ENCODE measurements at places on chromosomes 2 and 18.

DNA sequence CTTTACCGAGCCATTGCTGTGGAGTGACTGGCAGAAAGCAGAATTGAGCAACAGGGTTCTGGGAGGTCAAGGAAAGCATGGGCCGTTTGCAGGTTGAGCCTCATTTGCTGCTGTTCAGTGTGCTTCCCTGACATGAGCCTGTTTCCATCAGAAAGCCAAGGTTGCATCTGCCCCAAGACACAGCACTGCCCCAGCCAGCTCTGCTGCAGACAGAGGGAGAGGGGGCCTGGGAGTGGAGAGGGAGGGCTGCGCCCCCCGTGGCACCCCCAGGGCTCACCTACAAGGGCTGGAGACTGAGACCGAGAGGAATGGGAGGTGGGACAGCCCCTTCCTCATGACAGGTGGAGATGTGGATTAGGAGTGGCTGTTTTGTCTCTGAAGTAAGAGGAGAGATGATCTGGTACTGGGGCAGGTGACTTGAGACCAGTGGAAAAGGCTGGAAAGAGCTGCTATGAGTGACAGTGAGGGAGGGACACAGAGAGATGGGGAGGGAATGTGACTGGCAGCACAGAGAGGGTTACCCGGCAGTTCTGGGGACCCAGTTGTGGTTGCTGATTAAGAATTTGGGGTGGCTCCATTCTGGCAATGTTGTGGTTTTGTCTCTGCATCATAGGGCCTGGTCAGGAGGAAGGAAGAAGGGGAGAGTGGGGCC, 218.0 kb downstream of the DYSF start:
- DNase-seq = peak; percentile 45

DNA sequence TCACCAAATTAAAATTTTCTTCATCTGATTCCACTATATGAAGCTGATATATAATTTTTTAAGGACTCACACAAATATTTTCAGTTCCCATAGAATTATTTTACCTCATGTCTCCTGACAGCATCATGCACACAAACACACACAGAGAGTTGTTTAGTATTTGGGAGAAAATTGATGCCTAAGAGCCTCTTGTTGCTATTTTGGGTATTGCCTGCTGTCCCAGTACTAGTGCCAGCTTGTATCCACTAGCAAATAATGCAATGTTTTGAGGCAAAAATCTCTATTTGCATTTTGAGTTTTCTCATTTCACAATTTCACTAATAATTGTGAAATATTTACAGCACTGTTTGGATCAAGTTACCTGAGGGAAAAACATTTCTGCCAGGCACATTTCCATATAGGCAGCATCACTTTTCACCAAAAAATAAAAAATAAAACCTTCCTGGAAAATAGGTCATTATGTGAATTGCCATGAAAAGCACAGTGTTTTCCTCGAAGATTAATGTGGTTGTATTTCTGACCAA, 328.2 kb downstream of the KCNJ3 start:
- DNase-seq = no peak

DNA sequence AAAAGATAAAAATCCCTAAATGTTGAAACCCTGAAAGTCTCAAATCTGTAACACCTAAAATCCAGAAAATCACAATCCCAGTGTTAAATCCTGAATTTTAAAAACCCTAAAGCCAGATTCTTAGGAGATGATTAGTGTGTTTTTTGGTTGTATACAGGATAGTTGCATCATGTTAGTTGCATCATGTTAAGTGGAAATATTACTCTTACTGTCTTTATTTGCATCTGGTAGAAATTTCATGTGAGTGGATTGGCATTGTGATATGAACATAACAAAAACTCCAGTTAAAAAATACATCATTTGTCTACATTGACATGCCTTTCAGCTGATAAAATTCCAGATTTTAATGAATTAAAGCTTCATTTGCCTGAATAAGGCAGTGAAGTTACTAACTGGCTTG, 683.1 kb upstream of the ACVR2A start:
- no peak for DNase-seq

- DNase-seq = no peak
These were observed 100.6 kb downstream of the MYO1B start for GRCh38 chr2:191345788-191346187.

DNA sequence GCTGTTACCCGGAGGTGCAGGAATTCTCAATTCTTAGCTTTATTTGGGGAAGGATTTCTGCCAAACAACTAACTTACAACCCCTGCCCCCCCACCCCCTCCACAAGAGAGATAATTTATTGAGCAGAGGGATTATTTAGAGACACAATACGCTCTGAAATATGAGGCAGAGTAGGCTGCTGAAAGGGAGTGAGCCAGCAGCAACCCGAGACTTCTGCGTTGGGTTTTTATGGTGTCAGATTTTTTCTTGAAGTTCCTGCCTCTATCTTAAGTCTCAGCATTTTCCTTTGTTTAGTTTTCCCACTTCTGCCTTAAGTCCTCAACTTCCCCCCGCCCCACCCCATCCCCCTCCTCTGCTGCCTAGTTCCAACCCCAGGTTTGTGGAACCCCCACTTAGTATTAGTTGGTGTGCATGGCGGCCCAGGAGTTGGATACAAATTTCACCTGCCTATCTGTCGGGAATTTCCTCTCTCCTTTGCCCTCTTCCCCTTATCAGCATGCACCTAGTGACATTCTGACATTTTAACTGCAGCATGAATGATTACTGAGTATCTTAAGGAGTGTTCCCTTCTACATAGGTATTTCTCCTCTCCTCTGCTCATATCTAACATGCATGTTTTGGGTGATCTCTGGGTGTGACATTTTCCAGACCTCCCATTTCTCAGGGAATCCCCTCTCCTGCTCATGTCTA, 1635.9 kb upstream of the LRRTM1 start:
- no peak for DNase-seq

GRCh38 chr2:225600865-225601264, 201.4 kb downstream of the NYAP2 start:
- DNase-seq = no peak

DNA sequence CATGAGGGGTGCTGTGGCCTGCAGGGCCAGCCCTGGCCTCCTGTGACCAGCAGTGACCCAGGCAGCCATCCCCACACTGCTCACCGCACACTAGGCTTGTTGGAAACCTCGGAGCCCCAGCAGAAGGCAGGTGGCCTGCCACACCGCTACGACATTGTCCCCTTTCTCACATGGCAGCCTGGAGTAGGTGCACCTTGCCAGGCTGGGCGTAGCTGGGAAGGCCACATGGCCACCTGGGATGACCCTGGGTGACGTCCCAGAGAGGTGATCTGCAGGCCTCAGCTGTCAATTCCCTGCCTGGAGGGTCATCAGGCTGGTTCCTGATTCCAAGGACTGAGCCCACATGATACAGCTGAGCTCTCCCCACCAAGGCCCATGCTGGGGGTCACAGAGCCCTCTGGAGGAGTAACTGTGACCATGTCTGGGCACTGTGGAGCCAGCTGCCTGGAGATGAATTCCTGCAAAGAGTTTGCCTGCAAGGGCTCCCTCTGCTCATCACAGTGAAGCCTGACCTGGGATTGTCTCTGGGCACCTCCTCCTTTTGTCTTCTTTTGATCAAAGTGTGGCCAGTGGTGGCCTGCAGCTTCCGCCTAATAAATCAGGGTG, 119.6 kb upstream of the OTOS start:
- peak; percentile 45 for DNase-seq
